HFFc6 (cell line): ENCODE measurements at places on chromosomes 5 and 9.

DNA sequence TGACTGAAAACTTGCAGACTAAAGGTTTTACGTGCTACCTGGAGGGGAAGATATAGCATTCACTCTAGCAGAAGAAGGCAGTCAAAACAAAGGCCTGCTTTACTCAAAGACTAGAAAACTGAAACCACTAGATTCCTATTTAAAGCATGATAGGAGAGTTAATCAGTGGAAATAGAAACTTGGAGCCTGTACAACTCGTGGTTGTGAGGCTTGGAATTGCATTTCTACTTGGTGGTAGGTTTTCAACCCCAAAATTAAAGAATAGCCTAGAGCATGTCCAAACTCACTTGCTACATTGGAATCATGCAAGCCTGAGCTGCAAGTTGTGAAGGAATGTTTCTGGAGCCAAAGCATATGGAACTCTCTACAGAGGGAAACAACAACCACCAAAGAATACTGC lies 1526.4 kb upstream of the NUDT12 start:
- no peak overlapping the region for H3K27ac ChIP-seq
- no peaks in the 10 kb centered on the region for H3K36me3 ChIP-seq
- H3K27me3 ChIP-seq = no peaks in the 10 kb centered on the region; the same call in 1 of the 2 replicates
- H3K4me3 ChIP-seq = no peak overlapping the region

DNA sequence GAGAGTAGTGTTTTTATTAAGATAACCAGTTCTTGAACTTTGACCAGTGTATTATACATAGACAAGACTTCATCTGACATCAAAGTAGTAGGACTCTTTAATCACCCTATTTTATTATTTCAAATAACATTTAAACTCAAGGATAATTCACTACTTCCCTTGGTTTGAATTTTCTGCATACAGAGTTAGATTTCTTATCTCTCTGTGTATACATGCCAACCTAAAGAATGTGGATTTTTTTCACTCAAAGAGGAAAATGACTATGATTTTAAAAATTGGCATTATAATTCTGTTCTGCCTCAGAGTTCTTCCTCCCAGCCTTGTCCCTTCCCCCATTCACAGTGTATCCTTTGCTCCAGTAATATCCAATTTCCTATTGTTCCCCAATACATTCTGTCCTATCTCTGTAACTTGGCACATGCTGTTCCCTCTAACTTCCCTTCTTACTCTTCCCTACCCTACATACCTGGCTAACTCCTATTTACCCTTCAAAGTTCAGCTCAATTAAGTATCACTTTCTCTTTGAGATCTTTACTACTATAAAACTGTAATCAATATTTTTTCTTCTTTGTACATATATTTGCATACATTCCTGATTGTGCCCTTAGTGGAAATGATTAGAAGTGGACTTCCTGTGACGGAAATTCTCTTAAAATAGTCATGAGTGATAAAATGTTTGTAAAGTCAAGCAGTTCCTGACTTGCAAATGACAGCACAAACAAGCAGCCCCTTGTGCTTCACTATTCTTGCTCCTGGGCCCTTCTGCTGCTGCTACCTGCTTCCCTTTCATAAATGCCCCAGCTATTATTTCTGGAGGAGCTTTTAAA lies 38.1 kb upstream of the DENND4C start:
- no peaks in the 10 kb centered on the region for H3K4me1 ChIP-seq
- DNase-seq = no peak
- no peak overlapping the region for H3K27ac ChIP-seq
- no peak overlapping the region for H3K4me3 ChIP-seq
- H3K36me3 ChIP-seq = no peaks in the 10 kb centered on the region

GRCh38 chr5:180338001-180338707 lies 15.0 kb downstream of the GFPT2 start:
- peaks cover 8% of the 10 kb centered on the region for H3K27me3 ChIP-seq
- no peak overlapping the region for H3K27ac ChIP-seq
- no peak for DNase-seq
- peaks cover 23% of the 10 kb centered on the region for H3K4me1 ChIP-seq
- no peak overlapping the region for H3K4me3 ChIP-seq

GRCh38 chr5:149434162-149435014 lies 55.3 kb upstream of the IL17B start:
- DNase-seq = peak; percentile 69
- peaks cover 27% of the 10 kb centered on the region for H3K36me3 ChIP-seq
- H3K4me1 ChIP-seq = peaks cover 44% of the 10 kb centered on the region
- H3K4me3 ChIP-seq = peak overlapping the region; percentile 28; the same call in 1 of the 2 replicates
- peak overlapping the region; percentile 77 for H3K27ac ChIP-seq
- H3K27me3 ChIP-seq = peaks cover 37% of the 10 kb centered on the region

GRCh38 chr5:33315189-33315588 lies 125.6 kb upstream of the TARS1 start:
- H3K36me3 ChIP-seq = peaks cover 8% of the 10 kb centered on the region; the same call in 1 of the 2 replicates
- DNase-seq = no peak
- H3K4me1 ChIP-seq = peaks cover 46% of the 10 kb centered on the region
- H3K27me3 ChIP-seq = no peaks in the 10 kb centered on the region
- H3K27ac ChIP-seq = peak overlapping the region; percentile 40; the same call in 1 of the 2 replicates
- H3K4me3 ChIP-seq = no peak overlapping the region

DNA sequence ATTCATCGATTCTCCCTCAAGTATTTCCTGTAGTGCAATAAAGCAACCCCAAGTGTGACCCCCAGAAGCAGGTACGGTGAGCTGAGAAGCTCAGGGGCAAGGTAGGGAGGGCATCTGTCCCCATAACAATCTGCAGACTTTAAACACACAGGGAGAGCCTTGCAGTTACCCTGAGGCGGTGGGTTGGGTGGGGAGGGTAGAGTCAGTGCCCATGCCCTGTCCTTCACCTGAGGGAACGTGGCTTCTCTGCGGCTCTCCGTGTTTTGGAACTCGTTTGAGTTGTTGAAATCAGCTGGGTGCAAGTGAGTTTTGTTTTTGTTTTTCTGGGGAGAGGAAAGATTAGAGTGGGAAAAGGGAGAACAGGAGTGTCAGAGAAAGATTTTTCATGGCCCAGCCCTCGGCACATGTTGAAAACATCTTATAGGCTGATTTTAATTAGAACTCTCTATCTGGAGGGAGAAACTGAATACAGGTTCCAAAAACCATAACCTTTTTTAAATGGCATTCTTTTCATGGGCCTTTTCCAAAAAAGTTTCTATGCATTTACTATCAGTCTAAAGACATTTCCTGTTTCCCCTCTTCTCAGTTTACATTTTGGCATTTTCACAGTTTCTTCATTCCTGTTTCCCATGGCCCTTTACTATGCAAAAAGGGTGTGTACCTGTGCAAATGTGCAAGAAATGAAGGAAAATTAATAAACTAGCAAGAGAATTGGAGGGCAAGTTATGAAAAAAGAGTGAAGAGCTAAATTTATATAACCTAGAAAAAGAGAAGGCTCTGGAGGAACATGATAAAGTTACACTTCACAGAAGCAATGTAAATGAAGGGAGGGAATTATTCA lies 266.5 kb upstream of the VLDLR start:
- H3K36me3 ChIP-seq = no peaks in the 10 kb centered on the region
- peaks cover 8% of the 10 kb centered on the region; the same call in 1 of the 2 replicates for H3K4me1 ChIP-seq
- no peak overlapping the region for H3K4me3 ChIP-seq
- H3K27ac ChIP-seq = no peak overlapping the region

DNA sequence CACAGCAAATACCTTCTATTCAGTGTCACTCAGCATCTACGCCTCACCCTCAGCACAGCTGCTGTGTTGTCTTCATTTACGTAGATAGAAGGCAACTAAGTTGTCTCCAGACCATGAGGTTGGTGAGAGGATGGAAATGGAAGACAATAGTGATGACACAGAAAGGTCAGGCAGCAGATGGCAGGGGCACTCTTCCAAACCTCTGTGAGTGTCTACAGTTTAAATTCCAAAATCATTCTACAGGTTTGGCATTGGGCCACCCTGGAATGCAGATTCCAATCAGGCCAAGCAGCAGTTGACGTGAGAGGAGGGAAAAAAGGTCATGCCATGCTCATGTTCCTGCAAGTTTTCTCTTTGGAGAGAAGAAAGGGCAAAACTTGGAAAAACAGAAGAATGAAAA lies 68.7 kb upstream of the ADAMTSL1 start:
- peaks cover 24% of the 10 kb centered on the region for H3K4me1 ChIP-seq
- peak; percentile 23 for DNase-seq
- no peak overlapping the region for H3K4me3 ChIP-seq
- no peak overlapping the region for H3K27ac ChIP-seq
